Liver (tissue), 10 donors: ENCODE measurements at places on chromosomes 2 and 18. TPM values are rescaled to one million over a fixed set of nuclear protein-coding genes. Genes with fewer than 3 reads are reported as not detected.

DNA sequence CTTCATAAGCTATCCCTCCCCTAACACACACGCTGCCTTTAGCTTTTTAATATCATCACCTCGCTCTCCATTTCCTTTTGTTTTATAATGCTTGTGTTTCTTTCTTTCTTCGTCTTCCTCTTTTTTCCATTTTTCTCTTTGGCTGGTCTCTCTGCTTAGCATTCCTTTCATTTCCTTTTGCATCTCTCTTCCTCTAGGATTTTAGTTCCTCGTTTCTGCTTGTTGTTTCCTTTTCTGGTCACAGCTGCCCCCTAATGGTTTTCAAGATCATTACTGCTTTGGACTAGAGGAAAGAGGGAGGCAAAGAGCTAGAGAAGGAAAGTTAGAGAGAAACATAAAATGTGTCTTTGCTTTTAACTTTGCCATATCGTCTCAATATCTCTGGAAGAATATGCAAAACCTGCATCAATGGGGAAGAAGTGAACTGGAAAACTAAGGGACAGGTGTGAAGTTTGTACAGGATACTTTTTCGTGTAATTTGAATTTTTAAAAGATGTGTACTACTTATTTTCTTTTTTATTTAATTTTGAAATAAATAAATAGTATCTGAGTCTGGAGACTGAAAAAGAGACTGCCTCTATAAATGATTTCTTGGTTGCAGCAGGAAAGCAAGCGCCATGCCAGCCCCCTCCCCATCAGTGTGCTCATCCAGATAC, 6.3 kb upstream of the NRP2 start:
- no peak for DNase-seq

GRCh38 chr2:84969511-84970209, 1.3 kb upstream of the KCMF1 start:
- no peak for DNase-seq

- no peak for DNase-seq
These were observed 98.3 kb downstream of the GRB14 start for GRCh38 chr2:164523009-164523408.

- no peak for DNase-seq
These were observed 610 bp downstream of the SPC25 start for GRCh38 chr2:168889635-168890005.

DNA sequence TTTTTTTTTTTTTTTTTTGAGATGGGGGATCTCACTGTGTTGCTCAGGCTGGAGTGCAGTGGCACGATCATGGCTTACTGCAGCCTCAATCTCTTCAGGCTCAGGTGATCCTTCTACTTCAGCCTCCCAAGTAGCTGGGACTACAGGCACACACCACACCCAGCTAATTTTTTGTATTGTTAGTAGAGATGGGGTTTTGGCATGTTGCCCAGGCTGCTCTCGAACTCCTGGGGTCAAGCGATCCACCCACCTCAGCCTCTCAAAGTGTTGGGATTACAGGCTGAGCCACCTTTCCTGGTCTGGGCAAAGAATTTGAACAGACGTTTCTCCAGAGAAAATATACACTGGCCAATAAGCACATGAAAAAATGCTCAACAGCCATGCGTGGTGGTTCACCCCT, 2.9 kb upstream of the SNRNP200 start:
- DNase-seq = no peak

GRCh38 chr2:85590950-85591349, 4.6 kb upstream of the RNF181 start:
- DNase-seq = no peak

GRCh38 chr2:47401789-47402554, 984 bp upstream of the MSH2 start:
- DNase-seq = no peak

GRCh38 chr2:232276084-232276732, 102.3 kb upstream of the ALPP start:
- DNase-seq = no peak

DNA sequence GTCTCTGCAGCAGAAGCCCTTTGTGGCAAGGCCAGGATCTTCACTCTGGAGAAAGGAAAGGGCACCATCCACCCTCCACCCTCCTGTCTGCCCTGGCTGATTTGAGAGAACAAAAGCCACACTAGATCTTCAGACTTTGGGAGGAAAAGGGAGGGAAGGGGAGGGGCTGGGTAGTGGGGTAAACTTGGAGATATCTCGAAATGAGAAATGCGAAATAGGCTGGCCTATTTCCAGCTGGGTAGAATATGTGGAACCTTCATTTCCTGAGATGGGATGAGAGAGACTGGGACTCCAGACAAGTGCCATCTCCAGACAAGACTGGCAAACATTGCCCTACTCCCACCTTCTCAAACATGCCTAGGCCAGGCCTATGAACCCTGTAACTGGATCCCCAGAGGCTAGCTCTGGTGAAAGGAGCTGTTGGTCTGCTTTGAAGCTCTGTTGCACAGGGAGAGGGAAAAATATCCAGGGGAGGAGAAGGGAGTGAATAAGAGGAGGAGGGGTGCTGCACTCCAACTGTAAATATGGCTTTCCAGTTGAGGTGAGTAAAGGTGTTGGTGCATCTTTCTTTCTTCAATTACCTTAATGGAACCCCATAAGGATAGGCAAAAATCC, 1.7 kb downstream of the HOXD12 start:
- no peak for DNase-seq

- no peak for DNase-seq
These were observed 65.3 kb downstream of the KCNF1 start for GRCh38 chr2:10977003-10977402.

DNA sequence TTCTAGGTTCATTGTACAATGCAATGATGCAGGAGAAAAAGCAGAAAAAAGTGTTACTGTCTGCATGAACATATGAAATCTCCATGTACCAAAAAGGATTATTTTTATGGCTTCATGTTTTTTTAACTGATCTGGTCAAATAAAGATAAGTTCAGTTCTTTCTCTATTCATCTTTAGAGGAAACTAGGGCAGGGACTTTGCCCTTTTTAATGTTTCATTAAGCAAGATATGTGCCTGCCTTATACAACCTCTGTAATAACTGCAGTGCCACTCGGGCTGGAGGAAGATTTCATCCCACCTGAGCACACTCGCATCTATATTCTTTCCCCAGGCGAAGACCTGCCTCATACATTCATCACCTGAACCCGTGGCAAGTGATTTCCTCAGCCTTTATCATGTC, 157.9 kb upstream of the DDX18 start:
- DNase-seq = no peak

GRCh38 chr18:50749421-50749820, 70.4 kb downstream of the MRO start:
- DNase-seq = no peak

DNA sequence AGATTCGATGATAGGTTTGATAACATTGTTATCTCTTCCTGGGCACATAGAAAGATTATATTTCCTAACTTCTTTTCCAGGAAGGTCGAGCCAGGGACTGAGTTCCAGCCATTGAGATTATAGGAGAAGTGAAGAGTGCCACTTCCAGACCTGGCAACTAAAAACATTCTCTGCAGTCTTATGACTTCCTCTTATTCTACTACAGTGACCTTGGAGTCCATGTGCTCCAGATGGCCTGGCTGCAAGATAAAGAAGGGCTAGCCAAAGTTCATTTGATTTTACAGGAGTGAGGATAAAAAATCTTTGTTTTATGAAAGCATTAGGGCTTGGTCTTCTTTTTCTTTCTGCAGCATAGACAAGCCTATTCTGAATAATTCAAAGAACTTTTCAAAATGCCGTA, 363.0 kb downstream of the FSIP2 start:
- DNase-seq = no peak

- no peak for DNase-seq
These were observed 22.6 kb downstream of the HDAC4 start for GRCh38 chr2:239378021-239378917.

DNA sequence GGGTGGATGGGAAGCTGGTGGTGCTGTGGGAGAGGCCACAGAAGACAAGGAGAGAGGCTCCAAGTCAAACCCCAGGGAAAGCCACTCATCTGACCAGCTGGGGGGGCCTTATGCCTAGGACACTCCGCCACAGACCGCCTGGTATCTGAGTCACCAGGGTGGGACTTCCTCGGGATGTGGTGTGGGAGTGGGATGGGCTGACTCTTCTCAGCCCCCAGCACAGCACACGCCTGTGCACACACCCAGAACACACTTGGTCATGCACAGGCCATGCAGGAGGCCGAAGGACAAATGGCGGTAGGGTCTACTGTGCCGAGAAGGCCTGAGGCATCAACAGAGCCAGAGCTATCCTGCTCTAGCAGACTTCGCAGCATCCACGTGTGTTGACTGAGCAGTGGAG, 136.4 kb downstream of the INHBB start:
- DNase-seq = no peak

DNA sequence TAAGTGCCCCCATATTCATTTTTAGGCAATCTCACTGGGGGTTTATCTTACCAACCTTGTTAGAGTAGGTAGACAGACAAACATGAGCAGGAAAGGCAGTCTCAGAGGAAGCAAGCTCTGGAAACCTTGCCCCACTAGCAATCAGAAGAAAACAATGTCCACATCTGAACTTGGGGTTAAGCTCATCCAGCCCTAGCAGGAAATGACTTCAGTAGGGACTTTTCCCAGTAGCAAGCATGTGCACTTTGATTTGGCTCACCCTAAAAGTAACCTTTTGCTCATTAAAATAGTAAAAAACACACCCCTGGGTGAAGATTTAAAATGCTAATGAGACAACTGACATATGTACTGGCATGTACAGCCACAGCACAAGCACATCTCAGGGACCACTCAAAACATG, 175.5 kb downstream of the AKAIN1 start:
- no peak for DNase-seq

- peak; percentile 58 for DNase-seq
These were observed at the start of gene CDH2 for GRCh38 chr18:28176948-28177827. Gene CDH2, minus strand, starts transcription at chr18:28177130. Its CDS starts 108 bp downstream, at chr18:28177022.

- no peak for DNase-seq
These were observed 12.3 kb downstream of the RPL31 start for GRCh38 chr2:101014264-101014857.

DNA sequence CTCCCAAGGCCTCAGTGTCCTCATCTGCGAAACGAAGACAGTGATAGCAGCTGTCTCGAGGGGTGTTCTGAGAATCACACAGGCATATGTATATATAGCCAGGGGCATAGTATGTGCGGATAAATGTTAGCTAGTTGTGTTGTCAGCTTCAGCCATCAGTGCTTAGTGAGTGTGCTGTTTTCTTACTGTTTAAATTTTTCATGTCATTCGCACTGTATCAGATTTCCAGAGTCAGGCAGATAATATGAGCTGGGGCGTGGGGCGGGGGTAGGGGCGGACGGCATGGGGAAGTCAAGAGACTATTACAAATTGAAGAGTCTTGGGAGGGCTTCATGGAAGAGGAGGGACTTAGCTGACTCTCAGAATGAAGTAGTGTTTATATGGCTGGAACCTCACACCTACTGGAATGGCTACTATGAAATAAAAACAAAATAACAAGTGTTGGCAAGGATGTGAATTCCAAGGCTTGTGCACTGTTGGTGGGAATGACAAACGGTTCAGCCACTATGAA, 7.0 kb downstream of the TRAPPC12 start:
- DNase-seq = no peak

DNA sequence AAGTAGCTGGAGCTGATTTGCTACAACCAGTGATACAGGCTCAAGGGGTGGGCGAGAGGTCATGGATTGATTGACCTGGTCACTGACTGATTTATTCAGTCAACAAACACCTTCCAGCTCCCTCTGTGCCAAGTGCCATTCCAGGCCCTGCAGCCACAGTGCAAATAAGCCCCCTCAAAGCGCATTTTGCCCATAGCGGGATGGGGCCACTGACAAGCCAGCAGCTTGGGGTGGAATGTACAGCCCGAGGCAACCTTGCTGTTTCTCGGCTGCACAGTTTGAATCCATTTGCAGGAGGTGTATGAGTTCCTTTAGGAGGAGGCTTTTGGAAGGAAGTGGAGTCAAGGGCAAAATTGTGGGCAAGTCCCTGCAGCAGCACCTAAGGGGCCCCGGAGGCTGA, 235.2 kb downstream of the TPGS2 start:
- no peak for DNase-seq

GRCh38 chr2:53130441-53130943, 637.1 kb upstream of the CHAC2 start:
- no peak for DNase-seq

GRCh38 chr2:48036312-48036711, 130.0 kb upstream of the FBXO11 start:
- no peak for DNase-seq

DNA sequence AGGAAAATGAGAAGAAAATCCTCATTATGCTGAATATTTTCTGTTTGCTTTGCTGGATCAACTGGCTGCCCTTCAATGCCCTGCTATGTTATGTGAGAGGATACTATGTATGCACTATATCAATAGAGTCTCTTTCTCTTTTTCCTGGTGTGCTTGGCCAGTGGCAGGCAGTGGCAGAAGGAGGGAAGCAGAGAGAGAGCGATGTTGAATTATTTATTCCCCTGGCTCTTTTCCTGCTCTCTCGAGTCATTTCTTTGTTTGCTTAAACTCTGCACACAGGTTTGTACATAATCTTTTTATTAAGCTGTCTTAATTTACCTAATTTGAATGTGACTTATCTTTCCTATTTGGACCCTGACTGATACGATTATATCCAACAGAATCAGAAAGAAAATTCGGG, 1727.3 kb downstream of the SUCLG1 start:
- no peak for DNase-seq

- DNase-seq = no peak
These were observed 5.4 kb downstream of the PDK1 start for GRCh38 chr2:172561270-172561669.

GRCh38 chr2:239292959-239293774, 107.7 kb downstream of the HDAC4 start:
- no peak for DNase-seq

GRCh38 chr18:78448106-78448505, 531.5 kb upstream of the SALL3 start:
- DNase-seq = no peak

DNA sequence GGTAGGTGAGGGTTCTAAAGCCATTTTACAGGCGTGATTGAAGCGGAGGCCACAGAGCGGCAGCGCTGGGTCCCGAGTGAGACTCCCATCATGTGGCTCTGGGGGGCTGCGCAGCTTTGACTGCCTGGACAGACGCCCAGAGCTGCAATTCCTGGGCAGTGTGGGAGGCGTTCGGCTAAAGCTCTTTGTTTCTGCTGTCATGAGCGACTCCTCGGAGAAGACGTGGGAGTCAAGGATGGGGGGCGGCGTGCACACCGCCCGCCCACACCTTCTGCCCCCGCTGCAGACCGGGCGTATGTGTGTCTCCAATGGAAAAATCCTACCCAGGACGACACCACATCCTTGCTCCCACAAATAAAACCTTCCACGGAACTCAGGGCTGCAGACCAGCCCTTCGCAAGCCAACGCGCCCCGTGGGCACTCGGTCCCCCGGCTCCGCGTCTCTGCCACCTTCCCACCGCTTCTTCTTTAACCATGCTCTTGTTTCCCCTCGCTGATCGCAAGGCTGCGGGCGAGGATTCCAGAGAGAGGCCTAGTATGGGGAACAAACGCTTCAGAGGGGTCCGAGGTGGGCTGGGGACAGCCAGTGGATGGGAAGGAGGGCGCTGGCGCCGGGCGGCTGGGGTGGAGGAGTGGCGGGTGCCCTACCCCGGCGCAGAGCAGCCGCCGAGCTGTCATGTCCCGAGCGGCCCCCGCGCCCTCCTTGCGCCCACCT, 680 bp upstream of the LBH start:
- DNase-seq = no peak

Gene DES
- polyA plus RNA-seq = 0.15 TPM

Gene SP140L
- polyA plus RNA-seq = 7.4 TPM

Gene COBLL1
- 49.6 TPM for polyA plus RNA-seq

Gene KIF5C
- polyA plus RNA-seq = 0.06 TPM

Gene ABCB11
- polyA plus RNA-seq = 33.1 TPM

Gene RBBP8
- polyA plus RNA-seq = 7.2 TPM

Gene FAM110C
- 4.8 TPM for polyA plus RNA-seq

Gene MAP3K19
- polyA plus RNA-seq = not detected

Gene REG1B
- 0.18 TPM for polyA plus RNA-seq

Gene AAK1
- polyA plus RNA-seq = 14.3 TPM

Gene UGT1A5
- 0.14 TPM for polyA plus RNA-seq
